ENCODE measurements at places on chromosomes 7 and 10.
A peak's percentile ranks its signal among the peaks of the same experiment; 100 is the strongest.

GRCh38 chr7:132275416-132276233 is 300.6 kb downstream of the PLXNA4 start:
- DNase-seq: no peak

DNA sequence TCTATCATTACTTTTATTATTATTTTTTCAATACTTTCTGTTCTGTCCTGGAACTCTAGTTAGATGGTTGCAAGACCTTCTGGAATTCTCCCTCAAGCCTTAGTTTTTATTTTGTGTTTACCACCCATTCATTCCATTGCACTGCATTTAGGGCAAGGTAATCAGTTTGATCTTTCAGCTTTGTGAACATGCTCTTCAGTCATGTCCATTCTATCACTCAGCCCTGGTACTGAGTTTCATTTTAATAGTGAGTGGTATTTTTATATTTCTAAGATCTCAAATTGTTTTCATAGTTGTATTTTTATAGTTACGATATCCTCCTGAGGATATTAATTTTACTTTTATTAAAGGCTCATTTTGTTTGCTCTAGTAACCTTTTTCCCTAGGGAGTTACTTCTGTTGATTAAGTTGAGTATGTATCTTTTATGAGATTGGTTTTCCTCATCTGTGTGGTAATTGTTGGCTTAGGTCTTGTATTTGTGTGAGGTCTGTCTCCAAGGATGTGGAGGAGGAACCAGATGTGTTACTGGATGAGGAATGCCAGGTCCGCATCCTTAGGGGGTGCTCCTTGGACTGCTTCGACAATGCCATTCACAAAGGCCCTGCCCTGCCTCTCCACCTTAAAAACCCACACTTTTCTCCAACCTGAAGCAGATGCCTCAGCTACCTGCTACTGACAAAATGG is 46.7 kb upstream of the RAB18 start:
- no peak for DNase-seq

GRCh38 chr7:157079116-157079515 is 59.6 kb upstream of the UBE3C start:
- no peak for DNase-seq

DNA sequence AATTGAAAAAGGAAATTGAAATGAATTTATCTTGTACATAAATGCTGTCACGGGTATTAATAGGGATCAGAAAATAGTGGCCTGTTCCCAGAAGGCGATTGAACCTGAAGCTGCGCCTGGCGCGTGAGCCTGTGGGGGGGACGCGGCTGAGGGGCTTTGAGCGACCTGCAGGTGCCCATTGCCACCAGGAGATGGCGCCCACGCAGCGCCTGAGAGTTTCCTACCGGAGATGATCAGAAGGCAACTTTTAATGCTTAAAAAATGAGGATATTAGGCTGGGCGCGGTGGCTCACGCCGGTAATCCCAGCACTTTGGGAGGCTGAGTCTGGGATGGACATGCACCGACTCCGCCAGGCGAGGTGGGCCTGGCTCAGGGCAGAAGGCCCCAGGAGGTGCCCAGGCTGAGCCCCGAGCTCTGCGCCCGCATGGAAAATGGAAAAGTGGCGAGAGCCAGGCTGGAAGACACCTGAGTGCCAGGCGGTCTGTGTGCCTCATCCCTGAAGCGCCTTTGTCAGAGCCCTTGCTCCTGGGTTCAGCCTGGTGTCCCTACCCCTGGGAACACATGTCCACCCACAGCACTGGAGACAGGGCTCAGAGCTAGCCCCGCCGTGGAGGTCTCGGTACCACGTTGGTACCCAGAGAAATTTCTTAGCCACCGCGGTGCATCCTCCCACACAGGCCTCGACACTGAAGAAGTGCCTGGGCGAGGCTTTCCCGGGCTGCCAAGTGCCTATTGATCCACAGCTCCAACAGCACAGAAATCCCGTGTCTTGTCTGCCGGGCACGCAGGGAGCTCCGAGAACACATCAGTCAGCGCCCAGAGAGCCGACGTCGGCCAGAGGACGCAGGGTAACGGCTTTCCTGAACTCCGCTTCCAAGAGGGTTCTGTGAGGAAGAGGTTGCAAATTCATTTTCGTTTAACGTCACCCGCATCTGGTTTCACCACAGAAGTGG is 117.4 kb downstream of the INPP5A start:
- DNase-seq: peak; percentile 57

- DNase-seq: no peak
Measured at GRCh38 chr10:31358688-31359330, 39.8 kb downstream of the ZEB1 start.

DNA sequence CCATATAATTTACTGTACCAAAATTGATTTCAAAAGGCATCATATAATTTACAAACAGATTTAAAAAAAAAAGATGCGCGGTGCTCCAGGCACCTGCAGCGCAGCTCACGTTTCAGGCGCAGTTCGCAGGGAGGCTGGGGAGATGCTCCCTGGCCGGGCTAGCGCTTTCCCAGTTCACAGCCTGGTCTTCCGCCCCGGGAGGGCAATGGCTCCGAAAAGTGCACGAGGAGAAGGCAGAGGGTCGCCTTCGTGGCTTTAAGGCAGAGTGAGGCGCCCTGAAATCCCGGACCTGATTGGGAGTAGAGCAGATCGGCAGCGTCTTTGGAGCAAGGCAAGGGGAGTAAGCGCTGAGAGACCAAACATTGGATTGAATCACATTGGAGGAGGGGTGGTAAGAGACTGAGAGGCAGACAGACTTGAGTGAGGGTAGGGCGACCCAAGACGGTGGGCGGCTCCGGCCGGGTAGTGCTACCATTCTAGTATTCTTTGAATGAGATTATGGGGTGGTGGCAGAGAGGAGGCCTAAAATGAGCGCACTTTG is 1.5 kb downstream of the NEUROG3 start:
- no peak for DNase-seq

All from stimulated activated CD4-positive, alpha-beta T cell treated with anti-CD3 and anti-CD28 coated beads, Interleukin-4, amount 100 ng/mL, for 24 hours (primary cell).